ENCODE measurements at places on chromosomes 6 and 20.

DNA sequence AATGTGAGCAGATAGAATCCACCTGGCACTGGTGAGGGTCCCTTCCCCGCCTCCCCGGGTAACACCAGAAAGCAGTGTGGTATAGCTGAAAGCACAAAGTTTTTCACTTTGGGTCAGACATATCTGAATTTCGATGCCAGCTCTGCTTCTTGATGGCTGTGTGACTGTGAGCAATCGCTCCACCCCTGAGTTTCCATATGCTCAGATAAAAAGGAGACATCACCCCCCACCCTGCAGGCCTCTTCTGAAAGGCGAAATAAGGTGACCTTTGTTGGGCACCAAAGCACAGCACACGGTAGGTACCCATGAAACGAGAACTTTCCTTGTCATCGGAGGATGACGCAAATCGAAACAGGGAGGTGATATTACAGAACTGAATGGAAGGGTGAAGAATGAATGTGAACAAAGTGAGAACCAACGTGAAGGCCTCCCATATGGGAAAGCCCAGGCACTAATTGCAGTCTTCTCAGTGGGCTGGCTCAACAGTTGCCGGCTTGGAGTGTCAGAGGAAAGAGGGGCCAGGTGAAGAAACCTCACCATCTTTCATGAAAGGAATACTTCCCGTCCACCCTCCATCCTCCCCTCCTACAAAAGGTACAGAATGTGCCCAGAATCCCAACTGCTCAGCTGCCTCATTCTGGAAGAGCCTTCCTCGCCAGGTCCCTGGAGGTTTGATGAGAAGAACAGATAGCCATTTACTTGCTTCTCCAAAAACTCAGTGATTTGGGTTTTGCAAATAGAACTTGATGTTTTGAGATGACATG, 61.8 kb downstream of the NFATC2 start:
- no peak for DNase-seq

DNA sequence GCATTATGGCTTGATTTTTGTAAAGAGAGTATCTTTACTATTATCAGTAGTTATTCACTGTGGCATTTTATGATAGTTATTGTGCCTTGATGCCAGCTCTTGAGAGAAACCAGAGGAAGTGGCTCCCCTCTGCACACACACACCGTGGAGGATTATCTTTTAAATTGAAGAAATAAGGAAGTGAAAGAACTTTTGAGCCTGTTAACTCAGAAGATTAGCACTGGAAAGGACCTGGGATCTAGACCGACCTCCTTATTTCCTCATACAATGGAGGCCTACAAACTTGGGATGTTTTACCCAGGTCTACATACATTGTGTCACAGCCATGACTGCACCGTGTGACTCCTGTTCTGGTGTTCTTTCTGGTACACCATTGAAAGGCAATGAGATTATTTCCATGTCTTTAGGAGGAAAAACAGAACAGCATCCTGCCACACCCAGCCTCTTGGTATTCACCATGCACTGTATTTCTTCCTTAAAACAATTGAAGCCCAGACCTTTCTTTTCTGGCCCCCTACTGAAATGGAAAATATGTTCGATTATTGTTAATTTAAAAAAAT, 40.6 kb downstream of the HECA start:
- no peak for DNase-seq

DNA sequence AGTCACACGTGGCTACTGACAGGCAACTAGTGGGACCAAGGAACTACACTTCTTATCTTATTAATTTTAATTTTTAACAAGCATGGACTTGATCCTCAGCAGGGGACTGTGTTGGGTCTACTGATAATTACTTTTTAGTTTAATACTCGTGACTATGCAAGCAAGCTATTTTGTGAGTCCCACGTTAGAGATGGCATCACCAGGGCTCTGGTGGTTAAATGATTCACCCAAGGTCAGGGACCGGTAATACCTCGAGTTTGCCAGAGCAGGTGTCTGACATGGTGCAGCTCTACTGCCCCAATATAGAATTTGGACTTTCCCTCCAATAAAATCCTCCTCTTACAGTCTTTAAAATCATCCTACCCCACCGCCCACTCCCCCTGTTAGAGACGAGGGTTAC, 98.6 kb upstream of the RIN2 start:
- no peak for DNase-seq

DNA sequence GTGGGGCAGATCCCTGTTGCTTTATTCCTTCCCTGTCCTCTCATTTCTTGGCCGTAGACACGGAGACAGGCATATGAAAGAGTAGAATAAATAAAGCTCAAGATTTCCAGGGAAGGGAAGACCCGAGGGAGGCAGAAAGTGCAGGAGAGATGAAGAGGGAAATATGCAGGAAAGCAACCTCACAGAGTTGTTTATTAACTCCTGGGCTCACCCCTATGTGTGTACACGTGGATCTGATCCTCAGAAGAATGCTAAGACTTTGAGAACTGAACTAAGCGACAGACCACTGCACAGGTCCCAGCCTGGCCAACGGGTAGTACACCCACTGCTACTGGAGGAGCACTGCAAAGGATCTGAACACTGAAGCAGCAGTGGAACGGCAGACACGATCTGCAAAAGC, 156.2 kb downstream of the KIF16B start:
- no peak for DNase-seq

- DNase-seq = no peak
Measured at GRCh38 chr6:43368259-43369160, 937 bp downstream of the ZNF318 start.

DNA sequence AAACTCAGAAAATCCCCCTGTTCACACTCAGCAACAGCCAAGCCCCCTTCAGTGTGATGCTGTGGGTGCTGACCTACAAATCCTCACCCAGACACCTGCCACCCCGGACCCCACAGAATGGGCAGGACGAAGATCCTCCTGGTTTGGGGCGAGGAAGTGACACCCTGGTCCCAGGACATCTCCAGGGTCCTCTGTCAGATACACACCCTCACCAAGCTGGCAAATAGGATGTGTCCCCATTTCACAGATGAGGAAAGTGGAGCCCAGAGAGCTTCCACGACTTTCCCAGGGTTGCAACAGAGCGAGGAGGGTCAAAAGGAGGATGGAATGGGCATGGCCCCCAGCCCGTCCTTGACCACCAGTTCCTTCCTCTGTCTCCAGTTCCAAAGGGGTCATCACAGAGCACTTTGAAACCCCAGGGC, 92.0 kb upstream of the AFDN start:
- DNase-seq = no peak

DNA sequence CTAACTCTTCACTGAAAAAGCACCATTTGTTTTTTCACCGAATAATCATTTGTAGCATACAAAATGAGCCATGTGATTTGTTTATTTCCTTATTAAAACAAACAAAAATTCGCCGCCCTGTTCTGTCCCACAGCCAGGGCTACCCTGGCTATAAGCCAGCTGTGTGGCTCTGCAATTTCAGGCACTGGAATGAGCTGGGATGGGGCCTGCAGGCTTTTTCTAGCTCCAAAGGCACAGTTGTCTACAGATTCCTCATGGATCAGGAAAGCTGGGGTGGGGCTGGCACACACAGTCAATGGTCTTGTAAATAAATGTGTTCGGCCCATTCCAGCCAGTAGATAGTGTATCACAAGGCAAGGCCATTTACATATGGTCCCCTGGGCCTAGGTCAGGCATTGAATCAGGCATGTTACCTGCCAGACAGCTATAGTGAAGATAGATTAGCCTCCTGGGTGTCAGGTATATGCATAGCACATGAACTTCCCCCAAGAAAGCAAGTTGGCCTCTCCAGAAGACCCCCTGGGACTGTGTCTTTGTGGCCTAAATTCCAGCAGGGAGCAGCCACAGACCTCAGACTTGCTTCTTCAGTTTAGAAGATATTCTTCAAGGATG, 608.9 kb downstream of the MAFB start:
- DNase-seq = no peak

- no peak for DNase-seq
Measured at GRCh38 chr6:150766201-150766997, 99.1 kb upstream of the MTHFD1L start.

GRCh38 chr6:37516076-37516919, 16.6 kb upstream of the CCDC167 start:
- DNase-seq = peak; percentile 75

DNA sequence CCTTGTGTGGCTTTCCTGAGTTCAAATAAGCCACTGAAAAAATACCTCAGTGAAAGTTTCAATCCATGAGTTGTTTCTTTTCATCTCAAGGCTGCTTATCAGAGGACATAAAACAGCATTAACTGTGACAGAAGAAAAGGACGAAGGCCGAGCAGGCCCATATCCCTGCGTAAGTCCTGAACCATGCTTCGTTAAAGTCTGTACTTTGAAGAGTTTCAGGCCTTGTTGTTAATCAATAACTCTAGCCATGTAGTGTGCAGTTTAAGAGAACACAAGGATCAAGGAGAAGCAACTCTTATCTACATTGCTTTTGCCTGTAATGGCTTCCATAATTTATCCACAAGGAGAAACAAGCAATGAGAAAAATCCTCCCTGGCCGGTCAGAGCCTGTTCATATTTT, 165.4 kb downstream of the UST start:
- DNase-seq = no peak

- DNase-seq = no peak
Measured at GRCh38 chr20:19344341-19344740, 131.9 kb downstream of the SLC24A3 start.

- no peak for DNase-seq
Measured at GRCh38 chr6:169256518-169256917, 2.9 kb upstream of the THBS2 start.

- no peak for DNase-seq
Measured at GRCh38 chr20:62978561-62978943, 26.0 kb downstream of the SLC17A9 start.

DNA sequence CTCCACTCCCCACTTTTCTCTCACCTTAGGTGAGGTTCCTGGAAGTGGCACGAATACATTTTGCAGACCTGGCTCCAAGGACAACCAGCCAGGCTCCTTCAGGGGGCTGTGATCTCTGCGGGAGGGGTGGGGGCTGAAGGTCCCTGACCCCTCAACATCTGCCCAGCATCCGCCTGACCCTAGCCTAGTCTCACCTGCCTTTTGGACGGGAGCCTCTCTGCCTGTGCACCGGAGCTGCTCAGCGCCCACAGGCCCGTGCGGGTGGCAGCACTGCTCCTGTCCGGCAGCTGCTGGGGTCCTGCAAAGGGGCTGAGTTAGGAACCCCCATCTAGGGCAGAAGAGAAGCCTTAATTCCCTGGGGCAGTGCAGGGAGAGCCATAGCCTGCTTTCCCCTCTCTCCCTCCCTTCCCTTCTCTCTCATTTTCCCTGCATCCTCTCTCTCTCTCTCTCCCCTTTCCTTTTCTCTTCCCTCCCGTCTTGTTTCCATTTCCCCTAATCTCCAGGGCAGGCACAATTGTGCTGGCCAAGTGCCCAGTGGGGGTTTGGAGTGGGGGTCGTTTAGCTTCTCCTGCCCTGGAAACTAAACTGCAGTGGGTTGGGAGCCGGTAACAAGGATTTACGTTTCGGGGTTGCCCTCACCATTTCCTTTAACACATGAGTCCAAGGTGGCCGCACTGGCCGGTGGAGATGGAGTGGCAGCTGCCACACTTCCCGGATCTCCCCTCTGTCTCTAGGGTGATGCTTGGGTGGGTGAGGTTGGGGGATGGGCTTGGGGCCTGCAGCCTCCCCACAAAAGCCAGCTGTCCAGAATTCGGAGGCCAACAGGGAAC, 54.1 kb downstream of the CTCFL start:
- DNase-seq = no peak

DNA sequence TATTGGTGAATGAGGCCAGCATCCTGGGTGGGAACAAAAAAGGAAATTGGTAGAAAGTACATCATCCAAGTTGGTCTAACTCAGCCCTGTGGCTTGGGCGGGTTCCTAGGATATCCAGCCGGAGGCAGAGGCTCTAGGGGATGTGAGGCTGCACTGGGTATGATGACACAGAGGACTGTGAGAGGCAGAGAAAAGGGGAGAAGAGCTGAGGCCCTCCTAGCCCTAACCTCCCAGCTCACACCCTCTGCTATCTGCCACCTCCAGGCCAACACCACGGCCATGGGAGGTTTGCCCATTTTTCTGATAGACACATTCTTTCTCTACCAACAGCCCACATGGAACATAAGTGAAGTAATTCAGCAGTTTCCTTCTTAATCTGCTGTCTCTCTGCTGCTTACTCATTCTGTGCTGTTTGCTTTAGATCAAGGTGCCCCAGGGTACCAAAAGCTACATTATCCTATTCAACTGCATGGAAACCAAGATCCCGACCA, 284.4 kb downstream of the ESR1 start:
- no peak for DNase-seq

DNA sequence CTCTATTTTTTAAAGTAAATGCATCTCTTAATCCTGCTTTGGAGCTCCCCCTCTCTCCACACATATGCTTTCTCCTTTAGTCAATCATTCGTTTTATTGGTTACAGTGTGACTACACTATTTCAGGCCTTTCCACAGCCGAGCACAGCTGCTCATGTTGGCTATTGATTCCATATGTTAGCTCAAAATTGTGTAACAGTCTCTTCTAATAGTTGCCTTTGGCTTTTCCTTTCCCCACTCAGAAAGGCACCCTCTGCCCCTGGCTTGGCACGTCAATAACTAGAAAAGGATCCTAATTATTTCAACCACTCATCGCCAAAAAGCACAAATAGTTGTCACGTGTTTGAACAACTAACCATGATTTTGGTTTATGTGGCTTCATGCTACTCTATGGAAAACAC, 410.3 kb upstream of the SLC35B3 start:
- no peak for DNase-seq

DNA sequence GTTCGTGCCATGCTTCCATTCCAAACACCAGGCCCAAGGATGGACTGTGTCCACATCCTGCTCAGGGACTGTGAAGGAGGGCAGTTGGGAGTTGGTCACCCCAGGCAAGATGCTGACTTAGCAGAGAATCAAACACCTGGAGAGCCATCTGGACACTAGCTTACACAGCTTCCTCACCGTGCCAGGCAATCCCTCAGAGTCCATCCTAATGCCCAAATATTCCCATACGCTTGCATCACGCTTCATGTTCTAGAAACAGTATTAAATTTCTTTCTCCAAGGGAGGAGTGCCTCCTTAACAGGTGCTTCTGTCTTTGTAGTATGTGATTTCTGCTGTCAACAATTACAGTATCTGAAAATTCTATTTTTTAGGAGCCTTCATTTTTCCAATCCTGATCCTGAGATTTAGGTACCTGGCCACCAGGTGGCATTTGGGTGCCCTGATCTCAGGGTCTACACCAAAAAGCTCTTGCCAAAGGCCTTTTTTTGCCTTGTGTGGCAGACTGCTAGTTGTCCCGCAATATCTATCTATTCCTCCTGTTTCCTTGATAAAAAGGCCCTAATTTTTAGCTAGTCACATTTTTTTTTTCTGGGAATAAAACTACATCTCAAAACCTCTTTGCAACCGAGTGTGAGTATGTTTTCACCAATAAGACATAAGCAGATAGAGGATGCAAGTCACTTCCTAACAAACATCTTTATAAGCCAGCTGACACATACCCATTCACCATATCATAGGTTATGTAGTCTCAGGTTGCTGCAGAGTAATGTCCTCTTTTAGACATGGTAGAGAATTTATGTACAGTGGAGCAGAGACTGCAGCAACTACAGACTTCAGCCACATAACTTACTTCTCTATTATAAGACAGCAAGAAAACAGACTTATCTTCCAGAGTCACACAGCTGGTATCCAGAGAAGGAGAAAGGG, 85.0 kb downstream of the PREP start:
- no peak for DNase-seq

GRCh38 chr20:58892932-58893224, 40.4 kb downstream of the GNAS start:
- no peak for DNase-seq

GRCh38 chr20:40073535-40074111, 615.4 kb downstream of the MAFB start:
- no peak for DNase-seq

- no peak for DNase-seq
Measured at GRCh38 chr6:12102350-12102749, 90.2 kb downstream of the HIVEP1 start.
